ENCODE measurements at places on chromosomes 6 and 20.

DNA sequence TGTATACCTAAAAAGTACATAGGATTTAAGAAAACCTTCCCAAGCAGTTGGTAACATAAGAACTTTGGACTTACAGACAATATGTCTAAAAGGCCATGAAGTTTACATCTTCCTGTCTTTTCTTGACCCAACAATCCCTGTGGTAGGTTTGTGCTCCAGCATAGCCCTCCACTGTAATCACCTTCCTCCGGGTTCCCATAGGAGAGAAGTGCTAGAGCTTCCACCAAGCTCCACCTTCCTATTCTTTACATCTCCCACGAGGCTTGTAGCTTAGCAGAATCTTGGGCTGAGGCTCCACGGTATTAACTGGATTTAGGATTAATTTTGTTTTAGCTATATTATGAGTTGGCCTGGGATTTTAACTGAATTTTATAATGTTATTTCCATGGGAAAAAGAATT is 23.3 kb downstream of the ADGRG6 start:
- no peak for DNase-seq

GRCh38 chr6:53201270-53201669 is 52.6 kb upstream of the GCM1 start:
- no peak for DNase-seq

DNA sequence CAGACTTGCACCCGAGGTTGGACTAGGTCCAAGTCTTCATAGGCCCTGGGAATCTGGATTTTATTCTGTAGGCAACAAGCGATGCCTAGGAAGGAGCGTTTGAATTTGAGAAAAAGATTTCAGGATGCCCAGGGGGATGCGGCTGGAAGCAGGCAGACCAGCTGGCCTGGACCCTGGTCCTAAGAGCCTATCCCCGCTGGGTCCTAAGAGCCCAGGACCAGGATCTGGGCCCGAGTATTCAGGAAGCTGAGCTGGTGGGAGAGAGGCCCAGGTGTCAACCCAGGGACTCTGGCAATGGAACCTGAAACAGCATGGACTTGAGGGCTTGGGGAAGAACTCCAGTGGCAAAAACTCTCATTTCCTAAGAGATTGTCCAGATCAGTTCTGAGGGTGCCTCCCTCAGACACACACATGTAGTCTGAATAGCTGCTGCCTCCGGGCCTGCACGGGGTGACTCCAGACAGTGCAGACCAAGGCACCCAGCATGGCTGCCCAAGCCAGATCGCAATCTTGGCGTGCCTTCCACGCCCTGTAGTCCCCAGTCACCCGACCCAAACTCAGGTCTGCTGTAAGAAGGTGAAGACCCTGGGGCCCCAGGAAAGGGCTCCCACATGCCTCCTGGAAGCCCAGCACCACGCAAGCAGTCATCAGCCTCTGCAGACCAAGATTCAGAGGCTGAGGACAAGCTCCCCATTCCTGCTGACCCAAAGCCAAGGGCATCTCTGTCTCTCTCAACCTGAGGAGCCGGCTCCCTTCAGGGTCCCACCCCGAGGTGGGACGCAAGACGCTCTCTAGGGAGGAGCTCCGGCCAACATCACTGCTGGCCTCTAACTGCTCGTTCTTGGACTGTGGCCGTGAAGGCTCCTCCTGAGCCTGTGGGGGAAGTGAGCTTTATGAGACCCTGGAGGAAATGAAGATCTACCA is 34.4 kb downstream of the RRBP1 start:
- no peak for DNase-seq

DNA sequence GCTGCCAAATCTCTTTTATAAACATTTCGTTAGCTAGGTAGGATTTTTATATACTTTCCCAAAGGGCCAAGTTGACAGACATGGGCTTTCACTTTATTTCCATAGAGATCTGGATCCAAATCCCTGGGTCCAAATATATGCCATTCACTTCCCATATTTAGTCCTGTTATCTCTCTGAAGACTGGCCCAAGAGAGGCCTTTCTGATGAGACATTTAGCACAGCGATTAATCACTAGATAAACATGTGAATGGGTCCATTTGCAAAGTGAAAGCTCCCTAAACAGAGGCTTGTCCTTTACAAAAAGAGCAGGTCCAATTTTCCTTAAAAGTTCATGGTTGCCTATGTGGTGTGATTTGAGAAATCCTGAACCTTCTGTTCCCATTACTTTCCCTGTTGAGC is 132.6 kb downstream of the TRMT11 start:
- DNase-seq, result no peak

GRCh38 chr20:17003170-17003870 is 223.5 kb upstream of the PCSK2 start:
- no peak for DNase-seq

- no peak for DNase-seq
These were observed 1.7 kb downstream of the HBS1L start for GRCh38 chr6:135052939-135053338.

DNA sequence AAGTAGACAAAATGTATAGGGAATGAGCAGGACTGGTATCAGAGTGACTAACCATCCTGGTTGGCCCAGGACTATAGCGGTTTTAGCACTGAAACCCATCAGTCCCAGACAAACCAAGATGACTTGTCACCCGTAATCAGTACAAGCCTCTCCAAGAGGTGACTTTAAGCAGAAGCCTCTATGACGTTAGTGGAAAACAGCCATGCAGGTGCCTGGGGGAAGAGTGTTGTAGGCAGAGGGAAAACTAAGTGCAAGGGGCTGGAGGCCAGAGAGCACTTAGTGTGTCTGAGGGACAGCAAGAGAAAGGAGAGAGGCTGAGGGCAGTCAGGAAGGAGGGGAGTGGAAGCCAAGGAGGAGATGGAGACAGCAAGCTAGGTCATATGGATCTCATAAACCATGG is 2.1 kb downstream of the SGK2 start:
- DNase-seq, result no peak

GRCh38 chr20:50120935-50121693 is 8.2 kb upstream of the UBE2V1 start:
- no peak for DNase-seq

GRCh38 chr6:152636021-152636608 is 1.0 kb downstream of the SYNE1 start:
- DNase-seq, result no peak

DNA sequence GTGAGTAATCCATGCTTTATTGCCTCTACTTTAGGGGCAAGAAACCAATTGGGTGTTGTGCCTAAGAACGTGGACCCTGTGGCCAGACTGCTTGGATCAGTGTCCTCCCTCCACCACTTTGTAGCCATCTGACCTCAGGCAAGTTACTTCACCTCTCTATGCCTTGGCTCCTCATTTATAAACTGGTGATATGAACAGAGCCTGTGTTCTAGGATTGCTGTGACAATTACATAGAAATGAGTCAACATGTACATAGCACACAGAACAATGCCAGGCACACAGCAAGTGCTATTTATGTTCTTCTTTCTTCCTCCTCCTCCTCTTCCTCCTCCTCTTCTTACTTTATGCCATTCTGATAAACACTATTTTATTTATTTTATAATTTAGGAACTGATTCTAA is 339.4 kb downstream of the CD83 start:
- DNase-seq, result no peak

- DNase-seq, result no peak
These were observed 59.0 kb upstream of the FAM184A start for GRCh38 chr6:119137194-119138072.

DNA sequence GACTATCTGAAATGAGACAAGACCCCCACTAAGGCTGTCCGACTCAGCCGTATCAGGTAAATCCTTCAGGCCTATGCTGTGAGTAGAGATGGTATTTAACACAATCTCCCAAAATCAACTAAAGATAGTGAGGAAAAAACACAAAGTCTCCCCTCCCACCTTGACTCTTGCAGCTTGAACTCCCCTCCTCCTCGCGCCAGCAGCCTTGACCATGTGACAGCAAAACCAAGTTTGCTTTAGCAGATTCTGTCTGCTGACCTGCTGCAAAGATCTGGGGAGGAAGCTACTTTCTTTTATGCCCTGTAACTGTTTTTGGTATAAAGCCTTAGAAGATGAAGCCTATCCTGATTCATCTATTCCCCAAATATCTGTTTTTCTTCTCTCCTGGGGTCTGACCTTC is 509.5 kb downstream of the CDH26 start:
- DNase-seq, result no peak

- DNase-seq, result no peak
These were observed 454.9 kb downstream of the PTPRT start for GRCh38 chr20:42734660-42735368.

- DNase-seq, result no peak
These were observed 16.1 kb upstream of the STK38 start for GRCh38 chr6:36563237-36563927.

DNA sequence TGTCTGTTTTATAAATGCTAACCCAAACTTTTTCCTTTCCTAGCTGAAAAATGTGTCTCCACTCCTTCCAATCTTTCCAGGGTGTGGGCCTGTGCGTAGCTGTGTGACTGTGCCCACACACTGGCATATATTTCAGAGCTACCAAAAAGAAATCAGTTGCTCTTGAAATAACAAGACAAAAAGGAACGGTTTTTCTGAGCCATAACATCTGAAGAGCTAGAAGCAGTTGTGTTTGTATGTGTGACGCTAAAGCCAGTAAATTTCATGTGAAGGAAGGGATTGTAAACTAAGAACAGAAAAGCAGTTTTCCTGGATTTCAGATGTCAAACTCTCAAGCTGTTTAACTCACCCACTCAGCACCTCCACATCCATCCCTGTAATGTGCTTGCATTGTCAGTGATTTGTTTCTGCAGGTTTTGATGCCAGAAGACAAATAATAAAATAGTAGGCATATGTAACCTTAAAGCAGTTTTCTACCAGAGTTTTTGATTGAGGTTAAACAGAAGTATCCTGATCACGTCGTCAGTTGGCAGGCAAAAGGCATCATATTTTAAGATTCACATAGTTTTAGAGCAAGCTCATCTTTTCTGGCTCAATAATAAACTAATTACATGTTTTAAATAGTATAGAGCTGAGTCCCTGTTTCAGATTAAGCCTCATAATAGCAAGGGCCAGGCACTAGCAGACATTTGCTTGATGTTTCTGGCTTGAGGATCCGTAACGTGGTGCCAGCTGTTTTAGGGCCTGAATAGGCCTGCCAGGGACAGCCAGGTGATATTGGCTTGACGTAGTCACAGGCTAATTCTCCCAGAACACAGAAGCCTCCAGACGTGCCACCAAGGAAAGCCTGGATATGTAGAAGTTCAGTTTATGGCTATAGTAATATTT is 90.9 kb downstream of the FOXO3 start:
- no peak for DNase-seq

GRCh38 chr6:93423542-93423941 is 4.2 kb upstream of the EPHA7 start:
- DNase-seq, result no peak

DNA sequence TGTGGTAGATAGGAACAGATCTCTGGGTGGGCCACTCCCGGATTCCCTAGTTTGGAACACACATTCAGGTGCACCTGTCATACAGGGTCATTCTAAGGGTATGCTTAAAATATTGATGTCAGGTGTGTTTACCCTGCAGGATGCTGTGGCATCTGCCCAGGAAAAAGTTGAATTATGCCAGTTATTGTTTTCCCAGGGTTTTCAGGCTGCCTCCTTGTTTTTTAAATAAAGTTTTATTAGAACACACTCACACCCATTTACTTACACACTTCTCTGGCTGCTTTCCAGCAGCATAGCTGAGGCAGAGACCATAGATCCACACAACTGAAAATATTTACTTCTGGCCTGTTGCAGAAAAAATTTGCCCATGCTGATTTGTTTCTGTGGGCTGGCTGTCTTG is 76.5 kb downstream of the PHACTR3 start:
- DNase-seq, result no peak

- no peak for DNase-seq
These were observed 1.2 kb downstream of the GPRC6A start for GRCh38 chr6:116827561-116828240.

DNA sequence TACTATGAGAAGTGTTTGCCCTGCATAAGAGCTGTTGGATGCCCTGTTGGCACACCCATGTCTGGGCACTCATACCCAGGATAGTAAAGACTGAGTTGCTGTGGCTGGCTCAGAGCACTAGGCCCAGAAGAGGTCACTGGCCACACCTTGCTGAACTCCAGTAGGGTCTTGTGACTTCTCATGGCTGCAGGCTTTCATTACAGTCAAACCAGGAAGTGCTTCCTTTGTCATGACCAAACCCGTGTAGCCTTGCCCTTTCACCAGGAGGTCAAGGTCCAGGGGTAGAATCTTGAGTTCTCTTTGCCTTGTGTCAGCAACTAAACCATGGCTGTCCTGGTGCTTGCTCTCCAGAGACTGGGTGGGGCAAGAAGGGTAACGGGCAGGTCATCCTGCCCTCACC is 49.5 kb downstream of the CD164 start:
- no peak for DNase-seq

DNA sequence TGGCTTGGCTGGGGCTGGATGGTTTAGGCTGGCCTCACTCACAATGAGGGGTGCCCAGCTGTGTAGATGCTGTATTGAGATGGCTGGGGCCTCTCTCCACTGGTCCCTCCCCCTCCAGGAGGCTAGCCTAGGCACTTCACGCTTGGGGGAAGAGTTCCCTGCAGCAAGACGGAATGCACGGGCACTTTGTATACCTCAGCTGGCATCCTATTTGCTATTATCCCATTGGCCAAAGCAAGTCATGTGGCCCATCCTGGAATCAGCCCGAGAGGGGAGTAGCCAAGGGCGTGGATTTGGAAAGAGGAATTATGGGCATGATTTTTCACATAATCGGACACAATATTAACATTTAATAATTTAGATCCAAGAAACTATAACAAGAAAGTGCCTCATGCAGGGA is 64.3 kb downstream of the ISM1 start:
- no peak for DNase-seq

- no peak for DNase-seq
These were observed 48.7 kb upstream of the ARMH2 start for GRCh38 chr6:24847402-24847801.

GRCh38 chr6:93746892-93747291 is 327.5 kb upstream of the EPHA7 start:
- no peak for DNase-seq

DNA sequence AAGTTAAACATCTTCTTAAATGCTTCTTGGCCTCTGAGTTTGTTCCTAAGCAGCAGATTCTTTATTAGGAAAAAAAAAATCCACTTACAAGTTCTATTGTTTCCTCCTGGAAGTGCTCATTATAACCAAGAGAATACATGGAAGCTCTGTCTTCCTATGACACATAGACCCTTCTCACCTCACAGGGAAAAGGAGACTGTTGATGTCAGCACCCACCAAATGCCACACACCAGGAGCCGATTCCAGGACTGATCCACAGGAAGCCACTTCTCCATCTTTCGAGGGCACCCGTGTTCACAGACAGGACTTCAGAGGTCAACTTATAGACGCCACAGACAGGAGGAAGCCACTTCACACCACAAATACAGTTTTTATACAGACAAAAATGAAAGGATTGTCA is 13.4 kb upstream of the BNIP5 start:
- no peak for DNase-seq

GRCh38 chr6:35360349-35361138 is 18.2 kb downstream of the PPARD start:
- no peak for DNase-seq
